ENCODE measurements at places on chromosomes 1 and 21.
A peak's percentile ranks its signal among the peaks of the same experiment; 100 is the strongest.

DNA sequence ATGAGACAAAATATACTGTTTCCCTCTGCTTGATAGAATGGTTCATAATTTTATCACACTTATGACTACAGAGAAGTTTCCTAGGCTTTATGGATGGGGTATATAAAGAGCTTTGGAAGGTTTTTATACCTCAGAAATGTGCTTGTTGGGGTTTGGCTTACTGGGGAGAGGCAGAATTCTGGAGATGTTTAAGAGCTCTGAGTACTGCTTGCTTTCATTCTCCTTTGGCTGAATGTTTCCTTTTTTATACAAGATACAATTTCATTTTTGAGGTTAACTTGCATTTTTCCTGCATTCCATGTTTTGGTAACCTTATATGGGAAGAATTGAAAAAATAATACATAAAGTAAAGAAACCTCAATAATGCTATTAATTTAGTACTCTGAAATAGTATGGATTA, 157.7 kb upstream of the COL11A1 start:
- H3K36me3 ChIP-seq = no peaks in the 10 kb centered on the region
- no peak overlapping the region for H3K27ac ChIP-seq

GRCh38 chr1:108059945-108060344, 95.0 kb upstream of the VAV3 start:
- H3K4me1 ChIP-seq = peaks cover 8% of the 10 kb centered on the region
- no peak for DNase-seq
- no peaks in the 10 kb centered on the region for H3K27me3 ChIP-seq
- H3K36me3 ChIP-seq = peaks cover 10% of the 10 kb centered on the region
- no peak overlapping the region for H3K4me3 ChIP-seq
- no peak overlapping the region for H3K27ac ChIP-seq

DNA sequence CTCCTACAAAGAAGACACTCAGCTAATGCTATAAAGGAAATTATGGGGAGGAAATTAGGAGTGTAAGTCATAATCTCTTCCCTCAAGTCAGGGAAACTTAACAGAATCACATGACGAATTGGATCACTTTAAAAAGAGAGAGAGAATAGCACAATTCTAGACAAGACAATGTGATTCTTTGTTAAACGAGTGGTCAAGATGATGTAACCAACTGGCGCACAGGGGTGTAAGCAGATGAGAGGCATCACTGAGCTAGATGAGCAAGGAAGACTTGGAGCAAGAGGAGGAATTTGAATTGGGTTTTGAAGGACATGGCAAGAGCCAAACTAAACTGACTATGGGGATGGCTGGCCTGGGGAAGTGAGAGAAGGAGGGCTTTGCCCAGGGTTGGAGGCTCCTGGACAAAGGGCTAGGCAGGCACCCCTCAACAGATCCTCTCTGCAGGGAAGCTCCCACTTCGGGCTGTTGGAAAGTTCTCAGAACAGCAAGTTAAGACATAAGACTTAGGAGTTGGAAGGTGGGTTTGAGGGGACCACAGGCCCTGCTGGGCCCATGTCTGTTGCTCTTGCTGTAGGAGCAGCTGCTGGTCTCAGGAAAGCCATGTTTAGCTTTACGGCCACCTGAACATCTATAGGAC, 123.9 kb upstream of the GRIK3 start:
- H3K4me1 ChIP-seq = no peaks in the 10 kb centered on the region
- peaks cover 16% of the 10 kb centered on the region for H3K27me3 ChIP-seq
- H3K36me3 ChIP-seq = no peaks in the 10 kb centered on the region
- DNase-seq = no peak
- no peak overlapping the region for H3K27ac ChIP-seq

DNA sequence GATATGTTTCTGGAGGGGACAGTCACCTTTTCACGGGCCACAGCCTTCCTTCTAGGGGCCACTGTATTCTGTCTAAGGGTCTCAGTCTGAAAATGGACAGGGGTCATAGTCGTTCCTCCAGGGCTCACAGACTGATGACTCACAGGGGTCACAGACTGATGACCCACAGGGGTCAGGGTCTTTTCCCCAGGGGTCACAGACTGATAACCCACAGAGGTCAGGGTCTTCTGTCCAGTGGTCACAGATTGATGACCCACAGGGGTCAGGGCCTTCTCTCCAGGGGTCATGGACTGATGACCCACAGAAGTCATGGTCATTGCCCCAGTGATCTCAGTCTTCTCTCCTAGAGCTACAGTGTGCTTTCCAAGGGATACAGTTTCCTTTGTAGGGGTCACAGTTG, 12.8 kb downstream of the OVGP1 start:
- H3K36me3 ChIP-seq = peaks cover 40% of the 10 kb centered on the region
- H3K4me3 ChIP-seq = no peak overlapping the region
- no peak for DNase-seq
- H3K27me3 ChIP-seq = no peaks in the 10 kb centered on the region
- no peak overlapping the region for H3K27ac ChIP-seq

DNA sequence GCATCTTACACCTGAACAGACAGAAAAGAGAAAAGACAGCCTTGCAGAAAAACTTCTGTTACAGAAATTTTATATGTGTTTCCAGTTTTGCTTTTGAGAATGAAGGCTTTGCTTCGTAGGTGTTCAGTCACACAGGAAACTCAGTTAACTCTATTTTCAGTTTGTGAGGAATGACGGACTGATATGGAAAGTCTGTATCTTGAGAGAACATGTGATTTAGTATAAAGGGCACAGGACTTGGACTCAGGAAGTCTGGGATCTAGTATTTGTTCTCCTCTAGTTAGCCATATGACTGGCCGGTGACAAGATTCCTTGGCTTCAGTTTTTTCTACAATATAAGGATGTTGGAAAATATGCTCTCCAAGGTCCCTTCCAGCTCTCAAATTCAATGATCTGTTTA, 149.1 kb downstream of the OLFM3 start:
- no peak overlapping the region for H3K4me3 ChIP-seq
- H3K36me3 ChIP-seq = no peaks in the 10 kb centered on the region
- no peaks in the 10 kb centered on the region for H3K4me1 ChIP-seq
- no peak overlapping the region for H3K27ac ChIP-seq

GRCh38 chr1:9289711-9290485, 2.8 kb upstream of the SPSB1 start:
- H3K36me3 ChIP-seq = peaks cover 4% of the 10 kb centered on the region
- DNase-seq = no peak
- no peaks in the 10 kb centered on the region for H3K27me3 ChIP-seq
- peaks cover under 1% of the 10 kb centered on the region for H3K4me1 ChIP-seq
- H3K27ac ChIP-seq = no peak overlapping the region
- H3K4me3 ChIP-seq = no peak overlapping the region

DNA sequence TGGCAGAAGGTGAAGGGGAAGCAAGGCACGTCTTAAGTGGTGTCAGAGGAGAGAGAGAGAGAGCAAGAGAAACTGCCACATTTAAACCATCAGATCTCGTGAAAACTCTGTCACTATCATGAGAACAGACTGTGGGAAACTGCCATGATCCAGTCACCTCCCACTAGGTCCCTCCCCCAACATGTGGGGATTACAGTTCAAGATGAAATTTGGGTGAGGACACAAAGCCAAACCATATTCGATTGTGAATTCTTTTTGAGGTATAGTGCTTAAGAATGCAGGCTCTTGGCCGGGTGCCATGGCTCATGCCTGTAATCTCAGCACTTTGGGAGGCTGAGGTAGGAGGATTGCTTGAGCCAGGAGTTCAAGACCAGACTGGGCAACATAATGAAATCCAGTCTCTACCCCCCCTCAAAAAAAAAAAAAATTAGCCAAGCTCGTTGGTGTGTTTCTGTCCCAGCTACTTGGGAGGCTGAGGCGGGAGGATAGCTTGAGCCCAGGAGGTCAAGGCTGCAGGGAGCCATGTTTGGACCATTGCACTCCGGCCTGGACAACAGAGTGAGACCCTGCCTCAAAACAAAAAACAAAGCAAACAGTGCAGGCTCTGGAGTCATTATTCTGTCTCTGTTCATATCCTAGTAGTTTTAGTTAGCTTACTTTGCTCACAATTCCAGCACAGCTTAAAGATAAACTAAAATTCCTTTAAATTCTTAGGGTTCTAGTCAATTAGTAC, 6.0 kb downstream of the ZCCHC17 start:
- no peaks in the 10 kb centered on the region for H3K27me3 ChIP-seq
- peaks cover 12% of the 10 kb centered on the region for H3K36me3 ChIP-seq
- peaks cover 18% of the 10 kb centered on the region for H3K4me1 ChIP-seq
- no peak for DNase-seq
- no peak overlapping the region for H3K27ac ChIP-seq

DNA sequence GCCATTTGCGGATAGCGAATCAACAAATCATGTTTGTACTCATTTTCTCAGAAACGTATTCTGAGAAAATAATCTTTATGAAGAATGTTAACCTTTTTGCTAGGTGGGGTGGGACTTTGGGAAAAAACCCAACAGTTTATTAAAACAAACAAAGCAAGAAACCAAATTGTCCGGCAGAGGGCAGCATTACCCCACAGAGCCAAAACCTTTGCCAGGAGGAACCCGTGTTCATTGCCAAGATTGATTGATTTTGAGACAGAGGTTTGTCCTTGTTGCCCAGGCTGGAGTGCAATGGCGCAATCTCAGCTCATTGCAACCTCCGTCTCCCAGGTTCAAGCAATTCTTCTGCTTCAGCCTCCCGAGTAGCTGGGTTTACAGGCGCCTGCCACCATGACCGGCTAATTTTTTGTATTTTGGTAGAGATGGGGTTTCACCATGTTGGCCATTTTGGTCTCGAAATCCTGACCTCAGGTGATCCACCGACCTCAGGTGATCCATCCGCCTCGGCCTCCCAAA, 70.8 kb upstream of the RHOU start:
- no peak overlapping the region for H3K4me3 ChIP-seq
- no peaks in the 10 kb centered on the region for H3K4me1 ChIP-seq
- peaks cover 19% of the 10 kb centered on the region for H3K27me3 ChIP-seq
- H3K36me3 ChIP-seq = no peaks in the 10 kb centered on the region

DNA sequence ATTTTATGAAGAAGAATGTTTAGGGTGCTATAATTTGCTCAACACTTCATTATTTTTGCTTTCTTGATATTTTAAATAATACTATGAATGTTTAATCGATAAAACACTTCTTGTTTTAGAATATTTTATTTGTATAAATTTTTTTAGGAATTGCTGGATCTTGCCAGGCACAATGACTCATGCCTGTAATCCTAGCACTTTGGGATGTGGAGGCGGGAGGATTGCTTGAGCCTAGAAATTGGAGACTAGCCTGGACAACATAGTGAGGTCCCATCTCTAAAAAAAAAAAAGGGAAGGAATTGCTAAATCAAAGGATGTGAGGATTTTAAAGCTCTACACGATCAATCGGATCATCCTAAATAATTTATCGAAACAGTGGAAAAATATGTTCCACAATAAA, 17.6 kb downstream of the RNF11 start:
- H3K27ac ChIP-seq = no peak overlapping the region
- H3K36me3 ChIP-seq = peaks cover 7% of the 10 kb centered on the region
- H3K27me3 ChIP-seq = no peaks in the 10 kb centered on the region
- peaks cover 7% of the 10 kb centered on the region for H3K4me1 ChIP-seq
- DNase-seq = no peak

GRCh38 chr1:153428073-153428638, 11.8 kb downstream of the S100A7A start:
- no peaks in the 10 kb centered on the region for H3K4me1 ChIP-seq
- no peak overlapping the region for H3K27ac ChIP-seq

GRCh38 chr1:226882631-226883409, 12.4 kb downstream of the PSEN2 start:
- no peaks in the 10 kb centered on the region for H3K27me3 ChIP-seq
- peaks cover 58% of the 10 kb centered on the region for H3K4me1 ChIP-seq
- DNase-seq = peak; percentile 20
- H3K4me3 ChIP-seq = peak overlapping the region; percentile 71

DNA sequence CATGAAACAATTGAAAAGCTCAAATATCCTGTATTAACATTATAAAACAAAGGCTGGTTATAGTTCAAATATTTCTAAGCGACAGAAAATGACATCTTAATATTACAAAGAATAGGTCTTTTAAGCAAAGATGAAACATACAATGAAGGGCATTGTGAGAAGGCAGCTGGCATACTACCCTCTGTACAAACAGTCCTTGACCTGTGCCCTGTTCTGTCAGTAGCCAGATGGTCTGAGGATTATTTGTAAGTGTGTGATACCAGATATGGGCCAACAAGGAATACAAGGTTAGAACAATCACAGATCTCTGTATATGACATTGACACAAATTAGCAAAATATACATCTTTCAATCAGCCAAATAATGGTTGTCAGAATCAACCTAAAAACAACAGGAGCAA, 1350.4 kb downstream of the AMY1C start:
- no peak overlapping the region for H3K4me3 ChIP-seq
- no peak overlapping the region for H3K27ac ChIP-seq
- H3K4me1 ChIP-seq = no peaks in the 10 kb centered on the region
- H3K36me3 ChIP-seq = no peaks in the 10 kb centered on the region

DNA sequence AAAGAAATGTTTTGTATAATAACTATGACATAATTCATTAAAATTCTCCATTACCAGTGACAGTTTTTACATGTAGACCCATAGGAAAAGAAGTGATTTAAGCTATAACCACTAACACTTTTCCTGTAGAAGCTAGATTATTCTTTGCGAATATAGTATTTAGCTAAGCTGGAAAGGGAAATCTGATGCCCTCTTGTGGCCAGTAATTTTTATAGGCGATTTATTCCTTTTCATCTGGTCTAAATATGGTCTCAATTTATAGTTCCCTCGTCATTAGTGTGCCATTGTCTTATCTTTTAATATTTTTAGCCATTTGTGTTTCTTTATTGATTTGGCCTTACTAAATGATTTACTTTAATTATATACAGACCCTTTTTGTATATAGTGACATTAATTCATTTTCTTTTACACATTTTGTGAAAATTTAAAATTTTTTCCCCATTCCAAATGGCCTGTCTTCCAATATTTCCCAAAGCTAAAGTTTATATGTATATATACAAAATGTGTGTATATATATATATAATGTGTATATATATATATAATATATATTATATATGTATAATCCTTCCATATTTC, 26.7 kb downstream of the BTG3 start:
- H3K27me3 ChIP-seq = no peaks in the 10 kb centered on the region
- no peak overlapping the region for H3K27ac ChIP-seq
- no peaks in the 10 kb centered on the region for H3K36me3 ChIP-seq
- H3K4me1 ChIP-seq = no peaks in the 10 kb centered on the region

GRCh38 chr1:193417403-193417802, 231.0 kb upstream of the B3GALT2 start:
- no peaks in the 10 kb centered on the region for H3K27me3 ChIP-seq
- DNase-seq = peak; percentile 5
- peaks cover 22% of the 10 kb centered on the region for H3K4me1 ChIP-seq
- H3K27ac ChIP-seq = peak overlapping the region; percentile 10
- H3K36me3 ChIP-seq = no peaks in the 10 kb centered on the region

DNA sequence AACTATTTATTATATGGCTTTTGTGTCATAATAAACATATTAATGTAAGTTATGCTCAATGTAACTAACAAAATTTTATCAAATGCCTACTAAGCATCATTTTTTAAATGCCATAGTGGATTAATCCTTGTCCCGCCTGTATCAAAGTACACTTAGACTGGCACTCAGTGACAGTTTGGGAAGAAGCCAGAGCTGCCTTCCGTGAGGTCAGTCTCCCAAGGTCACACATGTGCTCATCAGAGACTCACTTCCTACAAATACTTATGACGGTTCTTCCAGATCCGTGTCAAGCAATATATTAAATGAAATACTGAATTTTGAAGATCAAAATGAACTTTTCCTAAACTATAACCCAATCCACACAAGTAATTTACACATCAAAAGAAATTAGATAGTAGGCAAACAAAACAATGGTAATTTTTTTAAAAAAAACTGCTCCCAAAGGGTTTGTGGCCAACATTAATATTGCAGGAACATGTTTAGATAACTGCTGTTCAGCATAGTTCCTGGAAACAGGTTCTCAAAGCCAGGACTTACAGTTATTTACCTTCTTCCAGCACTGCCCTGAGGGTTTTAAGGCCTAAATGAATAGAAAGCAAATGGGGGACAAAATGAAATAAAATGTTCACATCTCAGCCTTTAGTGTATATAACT, 27.2 kb downstream of the WLS start:
- H3K4me3 ChIP-seq = no peak overlapping the region
- H3K36me3 ChIP-seq = no peaks in the 10 kb centered on the region
- peaks cover 9% of the 10 kb centered on the region for H3K27me3 ChIP-seq
- no peaks in the 10 kb centered on the region for H3K4me1 ChIP-seq
- H3K27ac ChIP-seq = no peak overlapping the region
- DNase-seq = no peak
